ENCODE measurements at places on chromosomes 6 and 20. TPM values are rescaled to one million over a fixed set of nuclear protein-coding genes. Genes with fewer than 3 reads are reported as not detected.

Gene NKX2-2
- 78.8 TPM for total RNA-seq

DNA sequence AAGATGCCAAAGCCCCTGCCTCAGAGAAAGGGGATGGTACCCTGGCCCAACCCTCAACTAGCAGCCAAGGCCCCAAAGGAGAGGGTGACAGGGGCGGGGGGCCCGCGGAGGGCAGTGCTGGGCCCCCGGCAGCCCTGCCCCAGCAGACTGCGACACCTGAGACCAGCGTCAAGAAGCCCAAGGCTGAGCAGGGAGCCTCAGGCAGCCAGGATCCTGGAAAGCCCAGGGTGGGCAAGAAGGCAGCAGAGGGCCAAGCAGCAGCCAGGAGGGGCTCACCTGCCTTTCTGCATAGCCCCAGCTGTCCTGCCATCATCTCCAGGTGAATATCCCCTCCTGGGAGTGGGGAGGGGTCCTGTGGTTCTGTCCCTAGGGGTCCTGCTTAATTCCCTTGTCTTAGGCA lies 1.1 kb downstream of the MYLK2 start:
- DNase-seq = no peak
- H3K4me1 ChIP-seq = peaks cover 16% of the 10 kb centered on the region
- no peaks in the 10 kb centered on the region for H3K36me3 ChIP-seq
- H3K27ac ChIP-seq = no peak overlapping the region
- no peak overlapping the region for H3K4me3 ChIP-seq

- H3K36me3 ChIP-seq = no peaks in the 10 kb centered on the region
- H3K4me3 ChIP-seq = no peak overlapping the region
- H3K4me1 ChIP-seq = peaks cover 21% of the 10 kb centered on the region
- no peak for DNase-seq
These were observed 6.9 kb downstream of the PTK7 start for GRCh38 chr6:43082806-43083655.

GRCh38 chr20:6636209-6637159 lies 131.0 kb upstream of the BMP2 start:
- no peak overlapping the region for H3K4me3 ChIP-seq
- no peak overlapping the region for H3K27ac ChIP-seq
- no peaks in the 10 kb centered on the region for H3K36me3 ChIP-seq
- peak; percentile 48 for DNase-seq
- H3K27me3 ChIP-seq = no peaks in the 10 kb centered on the region

Gene GPR63
- total RNA-seq = 4.1 TPM

DNA sequence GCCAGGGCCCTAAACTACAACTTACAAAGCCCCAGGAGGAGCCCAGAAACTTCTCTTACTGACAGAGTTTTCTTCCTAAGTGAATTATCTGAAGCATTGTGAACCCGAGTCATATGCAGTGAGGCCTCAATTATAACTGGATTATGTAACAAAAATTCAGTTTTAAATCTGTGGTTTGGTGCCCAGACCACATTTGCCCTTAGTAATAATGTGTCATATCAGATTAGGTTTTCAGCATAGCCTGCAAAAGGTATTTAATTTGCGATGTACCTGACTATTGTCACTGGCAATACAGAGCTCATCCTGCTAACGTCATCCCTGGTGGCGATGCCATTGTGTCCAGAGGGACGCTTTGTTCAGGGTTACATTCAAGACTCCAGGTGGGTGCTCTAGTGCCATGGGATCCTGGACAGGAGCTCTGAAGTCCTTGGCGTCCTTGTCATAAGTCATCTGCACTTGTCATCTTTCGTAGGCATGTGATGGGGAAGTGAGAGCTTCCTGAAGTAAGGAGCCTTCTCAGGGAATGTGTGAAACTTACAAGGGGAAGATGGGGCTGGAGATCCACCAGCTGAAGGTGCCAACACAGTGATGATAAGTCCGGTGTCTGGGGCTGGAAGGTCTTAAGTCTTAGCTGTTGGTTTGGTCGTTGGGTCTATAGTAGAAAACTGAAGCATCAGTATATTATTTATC lies 65.1 kb downstream of the HIVEP1 start:
- H3K27ac ChIP-seq = no peak overlapping the region
- no peaks in the 10 kb centered on the region for H3K27me3 ChIP-seq
- no peaks in the 10 kb centered on the region for H3K4me1 ChIP-seq
- no peak overlapping the region for H3K4me3 ChIP-seq
- DNase-seq = no peak
- no peaks in the 10 kb centered on the region for H3K36me3 ChIP-seq

DNA sequence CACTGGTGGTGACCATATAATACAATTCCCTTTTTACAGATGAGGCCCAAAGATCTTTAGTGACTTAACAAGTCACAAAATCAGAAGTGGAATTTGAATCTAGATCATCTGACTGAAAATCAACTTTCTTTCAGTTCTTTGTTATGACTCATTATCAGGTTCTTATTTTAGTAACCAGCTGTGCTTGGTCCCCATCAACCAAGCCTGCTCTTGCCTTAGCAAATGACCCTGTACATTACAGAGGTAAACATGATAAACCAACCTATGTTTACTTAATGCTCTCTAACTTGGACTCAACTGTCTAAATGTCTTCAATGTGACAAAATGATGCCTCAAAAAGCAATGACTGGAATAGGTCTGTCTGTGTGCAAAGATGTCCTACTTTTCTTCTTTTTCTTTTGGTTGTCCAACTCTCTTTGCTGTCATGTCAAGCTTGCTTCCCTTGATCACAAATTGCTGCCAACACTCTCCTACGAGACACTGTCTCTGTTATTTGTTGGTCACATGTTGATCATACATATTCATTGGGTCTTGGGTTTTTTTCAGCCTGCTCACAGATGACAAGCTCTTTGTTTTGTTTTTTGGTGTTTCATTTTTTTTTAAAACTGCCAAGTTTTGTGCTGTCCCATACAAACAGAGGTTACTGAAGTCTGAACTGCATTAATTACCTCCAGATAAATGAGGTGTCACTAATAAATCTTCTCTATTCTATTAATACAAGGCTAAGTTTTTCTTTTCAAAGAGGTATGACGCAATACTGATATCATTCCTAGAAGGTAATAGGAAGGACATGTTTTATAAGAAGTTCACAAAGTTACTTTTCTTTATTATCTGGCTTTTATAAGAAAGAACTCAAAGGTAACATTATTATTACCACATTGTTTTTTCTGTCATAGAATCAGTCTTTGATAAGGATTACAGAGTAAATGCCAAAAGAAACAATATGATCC lies 62.2 kb upstream of the PLN start:
- H3K4me1 ChIP-seq = no peaks in the 10 kb centered on the region
- no peaks in the 10 kb centered on the region for H3K36me3 ChIP-seq
- no peak overlapping the region for H3K4me3 ChIP-seq
- DNase-seq = no peak
- H3K27me3 ChIP-seq = no peaks in the 10 kb centered on the region

Gene DUSP15
- 0.31 TPM for total RNA-seq

GRCh38 chr6:53440336-53440945 lies 91.7 kb upstream of the ELOVL5 start:
- no peaks in the 10 kb centered on the region for H3K27me3 ChIP-seq
- no peaks in the 10 kb centered on the region for H3K4me1 ChIP-seq
- no peaks in the 10 kb centered on the region for H3K36me3 ChIP-seq

- peaks cover 11% of the 10 kb centered on the region for H3K36me3 ChIP-seq
- no peak overlapping the region for H3K4me3 ChIP-seq
- H3K27ac ChIP-seq = no peak overlapping the region
- no peaks in the 10 kb centered on the region for H3K4me1 ChIP-seq
These were observed 91.4 kb downstream of the TAF4 start for GRCh38 chr20:61974357-61974665.

DNA sequence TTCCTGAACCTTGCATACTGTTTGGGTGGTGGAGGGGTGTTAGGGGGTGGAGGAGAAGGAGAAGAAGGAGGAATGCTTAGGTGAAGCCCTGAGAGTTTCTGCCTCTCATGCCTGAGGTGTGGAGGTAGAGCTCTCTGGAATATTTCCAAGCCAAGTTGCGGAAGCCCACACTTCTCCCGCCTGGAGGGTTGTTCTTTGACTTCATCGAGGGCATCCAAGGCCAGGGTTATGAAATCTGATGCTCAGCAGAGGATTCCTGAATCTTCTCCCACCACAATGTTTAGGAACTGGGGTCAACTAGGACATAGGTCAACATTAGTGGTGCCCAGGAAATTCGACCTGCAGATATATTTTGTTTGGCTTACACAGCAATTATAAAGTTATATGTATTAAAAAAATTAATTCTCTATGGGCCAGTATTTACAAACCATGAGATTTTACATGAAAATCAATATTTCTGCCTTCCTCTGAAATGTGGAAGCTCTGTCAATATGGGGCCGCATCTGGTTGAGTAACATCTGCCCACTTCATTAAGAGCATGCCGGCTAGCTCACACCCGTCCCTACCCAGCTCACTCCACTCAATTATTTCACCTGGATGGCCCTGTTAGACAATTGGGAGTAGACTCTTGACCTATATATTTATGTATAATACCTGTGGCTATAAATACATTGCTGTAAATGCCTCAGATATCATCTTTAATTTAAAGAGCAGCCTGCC lies 257.1 kb upstream of the ZFP64 start:
- H3K27me3 ChIP-seq = no peaks in the 10 kb centered on the region
- H3K27ac ChIP-seq = no peak overlapping the region
- H3K36me3 ChIP-seq = no peaks in the 10 kb centered on the region
- DNase-seq = no peak

Gene BMP2
- not detected for total RNA-seq

Gene RAB22A
- total RNA-seq = 12.7 TPM

GRCh38 chr6:3766214-3766613 lies 14.7 kb upstream of the PXDC1 start:
- no peak overlapping the region for H3K27ac ChIP-seq
- H3K4me1 ChIP-seq = peaks cover 20% of the 10 kb centered on the region
- H3K4me3 ChIP-seq = no peak overlapping the region

DNA sequence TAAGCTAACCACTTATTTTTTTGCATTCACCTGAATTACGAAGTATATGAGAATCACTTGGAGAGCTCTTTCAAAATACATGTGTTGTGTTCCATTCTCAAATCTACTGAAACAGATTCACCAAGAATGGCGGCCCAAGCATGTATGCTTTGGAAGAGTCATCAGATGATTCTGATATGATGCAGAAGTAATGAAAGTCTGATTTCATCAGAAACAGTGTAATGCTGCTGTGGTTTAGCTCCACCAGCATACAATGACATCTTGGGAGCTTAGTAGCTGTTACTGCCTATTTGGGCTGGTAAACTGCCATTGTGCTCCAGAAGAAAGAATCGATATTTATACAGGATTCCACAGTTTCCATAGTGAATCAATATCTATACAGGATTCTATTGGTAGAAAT lies 52.9 kb downstream of the UBR2 start:
- DNase-seq = no peak
- no peaks in the 10 kb centered on the region for H3K4me1 ChIP-seq
- no peaks in the 10 kb centered on the region for H3K27me3 ChIP-seq
- H3K36me3 ChIP-seq = peaks cover 22% of the 10 kb centered on the region

Gene SAMD10
- 7.2 TPM for total RNA-seq

- no peaks in the 10 kb centered on the region for H3K36me3 ChIP-seq
- no peaks in the 10 kb centered on the region for H3K4me1 ChIP-seq
- no peak overlapping the region for H3K27ac ChIP-seq
These were observed 286.3 kb downstream of the CDH26 start for GRCh38 chr20:60244373-60245146.

GRCh38 chr20:10590950-10591671 lies 82.7 kb downstream of the JAG1 start:
- H3K4me1 ChIP-seq = peaks cover 2% of the 10 kb centered on the region
- no peak overlapping the region for H3K4me3 ChIP-seq
- no peaks in the 10 kb centered on the region for H3K27me3 ChIP-seq
- no peak for DNase-seq

- H3K4me1 ChIP-seq = peaks cover 6% of the 10 kb centered on the region
- no peaks in the 10 kb centered on the region for H3K27me3 ChIP-seq
- H3K4me3 ChIP-seq = no peak overlapping the region
These were observed 122.6 kb upstream of the MLN start for GRCh38 chr6:33926451-33926850.

DNA sequence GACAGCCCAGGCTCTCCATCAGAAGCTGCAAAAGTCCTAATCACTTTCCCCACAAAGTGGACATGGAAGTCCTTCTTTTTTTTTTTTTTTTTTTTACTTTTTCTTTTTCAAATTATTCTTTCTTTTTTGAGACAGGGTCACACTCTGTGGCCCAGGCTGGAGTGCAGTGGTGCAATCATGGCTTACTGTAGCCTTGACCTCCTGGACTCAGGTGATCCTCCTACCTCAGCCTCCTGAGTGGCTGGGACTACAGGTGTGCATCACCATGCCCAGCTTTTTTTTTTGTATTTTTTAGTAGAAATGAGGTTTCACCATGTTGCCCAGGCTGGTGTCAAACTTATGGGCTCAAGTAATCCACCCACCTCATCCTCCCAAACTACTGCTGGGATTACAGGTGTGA lies 29.0 kb upstream of the AKIRIN2 start:
- no peak for DNase-seq
- no peaks in the 10 kb centered on the region for H3K36me3 ChIP-seq
- no peak overlapping the region for H3K27ac ChIP-seq
- H3K4me1 ChIP-seq = peaks cover 11% of the 10 kb centered on the region
- no peaks in the 10 kb centered on the region for H3K27me3 ChIP-seq

Gene OR2H1
- total RNA-seq = not detected

GRCh38 chr6:110731196-110731595 lies 84.1 kb downstream of the CDK19 start:
- H3K27me3 ChIP-seq = no peaks in the 10 kb centered on the region
- no peak overlapping the region for H3K27ac ChIP-seq
- no peak for DNase-seq
- no peaks in the 10 kb centered on the region for H3K4me1 ChIP-seq
- H3K4me3 ChIP-seq = no peak overlapping the region
- H3K36me3 ChIP-seq = no peaks in the 10 kb centered on the region

- H3K27ac ChIP-seq = no peak overlapping the region
- H3K4me1 ChIP-seq = no peaks in the 10 kb centered on the region
- no peak for DNase-seq
These were observed 313.0 kb upstream of the AGPAT4 start for GRCh38 chr6:161586887-161587286.

GRCh38 chr20:62938105-62938888 lies at the start of gene GID8:
TSS of gene GID8 (plus strand) at chr20:62938147. CDS start at chr20:62941503, 3,356 bp downstream.
- H3K4me1 ChIP-seq = peaks cover 20% of the 10 kb centered on the region
- H3K27me3 ChIP-seq = no peaks in the 10 kb centered on the region

DNA sequence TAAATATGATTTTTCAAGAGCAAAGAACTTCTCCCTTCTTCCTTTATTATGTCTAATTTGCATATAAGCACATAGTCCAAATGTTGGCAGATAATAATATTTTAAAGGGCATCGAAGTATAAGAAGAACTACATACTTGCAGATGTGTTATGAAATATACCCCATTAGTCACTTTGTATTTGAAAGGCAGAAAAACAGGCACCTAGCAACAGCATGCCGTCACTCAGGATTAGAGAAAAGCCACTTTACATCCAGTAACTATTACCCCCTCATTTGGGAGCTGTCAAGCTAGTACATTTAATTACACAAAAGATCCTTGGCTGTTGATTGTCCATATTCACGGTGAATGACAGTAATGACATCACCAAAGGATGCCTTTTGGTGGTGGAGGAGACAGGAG lies 99.3 kb upstream of the ARMC2 start:
- DNase-seq = no peak
- H3K4me1 ChIP-seq = no peaks in the 10 kb centered on the region
- H3K27me3 ChIP-seq = no peaks in the 10 kb centered on the region
- H3K27ac ChIP-seq = no peak overlapping the region

Measured in A673 (cell line).